ENCODE measurements at places on chromosomes 13 and 19.
A peak's percentile ranks its signal among the peaks of the same experiment; 100 is the strongest.

DNA sequence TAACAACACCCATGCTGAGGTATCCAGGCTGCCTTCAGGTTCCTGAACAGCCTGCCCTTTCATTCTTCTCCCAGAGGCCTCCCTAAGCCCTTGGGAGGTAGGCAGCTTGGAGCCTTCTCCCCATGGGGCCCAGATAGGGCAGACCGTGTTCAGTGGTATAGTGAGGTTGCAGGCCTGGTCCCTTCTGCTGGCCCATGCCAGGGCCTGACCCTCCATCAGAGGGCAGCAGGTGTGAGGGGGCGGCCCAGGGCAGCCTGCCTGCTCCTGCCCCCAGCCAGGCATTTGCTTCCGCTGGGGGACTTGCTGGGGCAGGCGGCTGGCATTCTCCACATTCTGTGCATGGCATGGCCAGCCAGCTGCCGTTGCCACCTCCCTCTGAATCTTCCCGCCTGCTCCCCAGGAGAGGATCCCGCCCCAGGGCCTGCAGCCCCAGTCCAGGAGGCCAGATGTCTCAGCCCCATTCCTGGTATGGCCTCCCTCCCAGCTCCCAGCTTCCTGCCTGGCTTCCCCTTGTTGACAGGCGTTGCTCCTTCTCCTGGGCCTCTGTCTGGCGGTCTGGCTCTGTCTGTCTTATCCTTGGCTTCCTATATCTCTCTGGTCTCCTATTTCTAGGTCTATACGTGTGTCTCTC is 8.9 kb downstream of the CIC start:
- DNase-seq: peak; percentile 29

DNA sequence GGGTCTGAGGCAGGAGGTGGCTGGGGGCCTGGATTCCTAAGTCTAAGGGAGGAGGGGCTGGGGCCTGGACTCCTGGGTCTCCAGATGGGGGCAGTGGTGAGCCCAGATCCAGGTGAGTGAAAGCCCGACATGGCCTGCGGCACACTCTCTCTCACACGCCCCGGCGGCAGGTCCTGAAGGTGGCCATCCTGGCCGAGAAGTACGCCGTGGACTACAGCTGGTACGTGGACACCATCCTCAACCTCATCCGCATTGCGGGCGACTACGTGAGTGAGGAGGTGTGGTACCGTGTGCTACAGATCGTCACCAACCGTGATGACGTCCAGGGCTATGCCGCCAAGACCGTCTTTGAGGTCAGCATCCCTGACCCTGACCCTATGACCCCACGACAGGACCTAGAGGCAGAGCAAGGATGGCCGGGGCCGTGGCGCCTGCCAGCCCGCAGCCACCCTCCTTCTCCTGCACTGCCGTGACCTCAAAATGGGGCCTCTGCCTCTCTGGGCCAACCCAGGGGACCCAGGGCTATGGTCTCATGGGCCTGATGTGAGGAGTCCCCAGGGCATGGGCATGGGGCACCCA is 13.2 kb downstream of the FUZ start:
- peak; percentile 15 for DNase-seq

DNA sequence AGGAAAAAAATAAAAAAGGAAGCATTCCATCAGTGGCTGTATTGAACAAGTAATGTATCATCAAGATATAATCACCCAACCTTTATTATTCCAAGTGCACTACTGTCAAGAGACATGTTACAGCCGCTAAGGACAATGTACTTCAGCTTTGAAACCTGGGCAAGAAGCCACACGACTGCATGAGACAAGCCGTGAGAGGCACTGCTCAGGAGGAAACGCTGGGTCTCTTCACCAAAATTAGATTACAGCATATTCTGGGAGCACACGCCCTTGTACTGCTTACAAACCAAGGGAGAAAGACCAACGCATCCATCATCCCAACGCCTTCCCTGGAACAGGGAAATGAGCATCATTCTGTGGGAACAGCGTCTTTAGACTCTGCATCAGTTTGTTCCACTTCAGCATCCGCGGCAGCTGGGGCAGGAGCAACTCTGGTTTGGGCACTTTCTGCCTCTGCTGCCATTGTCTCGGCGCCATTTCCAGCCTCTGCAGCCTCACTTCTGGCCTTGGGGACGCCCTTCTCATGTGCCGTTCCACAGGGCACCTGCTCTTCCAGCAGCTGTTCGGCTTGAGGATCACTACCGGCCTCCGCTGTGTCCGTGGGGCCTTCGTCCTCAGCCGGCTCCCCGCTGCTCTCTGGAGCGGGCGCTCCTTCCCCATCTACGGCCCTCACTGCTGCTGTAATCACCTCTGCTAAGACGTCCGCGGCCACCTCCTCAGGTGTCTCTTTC is 22.4 kb upstream of the BRD4 start:
- no peak for DNase-seq

DNA sequence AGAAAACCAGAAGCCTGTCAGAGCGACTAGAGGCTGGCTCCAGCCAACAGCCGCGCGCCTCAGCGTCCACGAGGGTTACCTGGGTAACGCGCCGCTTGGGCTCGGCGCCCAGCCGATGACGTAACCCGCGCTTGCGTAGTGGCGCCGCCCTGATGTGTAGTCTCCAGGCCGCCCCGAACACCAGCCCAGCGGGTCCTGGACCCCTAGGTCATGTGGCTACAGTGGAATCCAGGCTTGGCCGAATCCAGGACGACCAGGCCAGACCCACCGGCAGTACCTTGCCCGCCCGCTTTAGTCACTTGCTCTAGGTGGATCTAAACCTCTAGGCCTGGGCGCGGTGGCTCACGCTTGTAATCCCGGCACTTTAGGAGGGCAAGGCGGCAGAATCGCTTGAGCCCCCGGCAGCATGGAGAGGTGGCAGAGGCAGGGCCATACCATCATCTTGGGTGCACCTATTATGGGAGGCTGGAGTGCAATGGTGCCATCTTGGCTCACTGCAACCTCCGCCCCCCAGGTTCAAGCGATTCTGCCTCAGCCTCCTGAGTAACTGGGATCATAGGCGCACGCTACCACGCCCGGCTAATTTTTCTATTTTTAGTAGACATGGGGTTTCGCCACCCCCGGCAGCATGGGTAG is 7.2 kb upstream of the ZNF606 start:
- no peak for DNase-seq

DNA sequence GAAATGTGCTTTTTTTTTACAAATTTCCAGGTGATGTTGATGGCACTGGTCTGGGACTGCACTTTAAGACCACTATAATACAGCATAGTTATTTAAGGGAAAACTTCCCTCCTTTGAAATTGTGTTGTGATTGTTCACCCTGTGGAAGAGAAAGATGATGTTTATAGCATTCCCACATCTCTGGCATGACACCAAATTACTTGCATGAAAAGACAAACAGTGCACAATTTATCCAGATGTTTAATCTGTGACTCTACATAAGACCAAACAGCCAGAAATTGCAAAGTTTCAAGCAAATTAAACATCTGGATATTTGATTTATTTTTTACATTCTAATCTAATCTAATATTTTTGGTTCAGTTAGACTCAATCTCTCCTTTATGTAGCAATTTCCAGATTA is 51.6 kb downstream of the UFM1 start:
- no peak for DNase-seq

GRCh38 chr19:19434483-19435045 is 29.1 kb downstream of the GATAD2A start:
- DNase-seq: no peak

GRCh38 chr13:48505012-48505411 is 27.9 kb downstream of the RCBTB2 start:
- no peak for DNase-seq

DNA sequence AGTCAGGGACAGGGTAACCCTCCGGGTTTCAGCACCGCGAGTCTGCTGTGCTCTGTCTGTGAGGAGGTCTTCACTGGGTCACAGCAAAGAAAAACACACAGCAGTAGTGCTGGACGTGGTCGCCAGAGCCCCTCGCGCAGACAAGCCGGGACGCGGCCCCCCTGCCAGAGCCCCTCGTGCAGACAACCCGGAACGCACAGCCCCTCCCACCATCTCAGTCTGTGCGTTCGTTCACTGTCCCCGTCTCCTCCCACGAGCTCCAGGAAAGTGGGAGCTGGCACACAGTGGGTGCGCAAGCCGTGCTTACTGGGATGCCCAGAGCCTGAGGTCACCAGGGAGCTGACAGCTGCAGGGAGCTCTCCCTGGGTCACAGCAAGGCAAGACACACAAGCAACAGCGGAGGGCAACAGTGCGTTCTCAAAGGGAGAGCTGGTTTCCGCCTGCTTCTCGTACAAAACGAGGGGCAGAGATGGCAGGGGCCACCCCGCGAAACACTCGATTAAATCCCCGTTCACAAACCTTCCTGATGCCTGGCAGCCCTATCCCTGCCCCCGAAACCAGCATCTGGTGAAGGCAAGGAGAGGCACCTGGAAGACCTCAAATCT is 3.2 kb upstream of the PLPP2 start:
- no peak for DNase-seq

DNA sequence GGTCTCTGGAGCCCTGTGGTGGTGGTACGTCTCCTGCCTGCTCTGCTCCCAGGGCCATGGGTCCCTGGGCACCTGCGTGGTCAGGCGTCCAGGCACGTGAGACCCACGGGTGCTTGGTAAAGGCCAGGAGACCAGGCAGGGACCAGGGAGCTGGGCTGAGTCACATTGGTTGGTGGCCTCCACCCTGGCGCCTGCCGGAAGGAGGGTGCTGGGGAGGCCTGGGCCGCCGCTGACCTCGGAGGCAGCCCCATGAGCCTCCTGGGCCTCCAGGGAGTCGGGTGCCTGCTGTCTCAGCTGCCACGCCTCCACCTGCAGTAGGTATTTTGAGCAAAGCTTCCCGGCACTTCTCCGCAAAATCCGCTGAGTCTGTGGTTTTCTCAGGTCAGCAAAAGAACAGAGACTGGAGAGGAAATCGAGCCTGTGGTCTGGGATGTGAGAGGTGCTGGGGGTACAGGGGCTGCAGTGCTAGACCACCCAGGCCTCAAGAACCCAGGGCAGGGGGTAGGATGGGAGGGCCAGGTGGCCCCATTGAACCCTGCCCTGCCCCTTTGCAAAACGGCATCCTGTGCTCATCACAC is 3.6 kb upstream of the PLK5 start:
- DNase-seq: no peak

GRCh38 chr19:31583148-31583547 is 233.9 kb upstream of the TSHZ3 start:
- no peak for DNase-seq

- no peak for DNase-seq
Measured at GRCh38 chr13:92769046-92769445, 457.6 kb upstream of the GPC6 start.

DNA sequence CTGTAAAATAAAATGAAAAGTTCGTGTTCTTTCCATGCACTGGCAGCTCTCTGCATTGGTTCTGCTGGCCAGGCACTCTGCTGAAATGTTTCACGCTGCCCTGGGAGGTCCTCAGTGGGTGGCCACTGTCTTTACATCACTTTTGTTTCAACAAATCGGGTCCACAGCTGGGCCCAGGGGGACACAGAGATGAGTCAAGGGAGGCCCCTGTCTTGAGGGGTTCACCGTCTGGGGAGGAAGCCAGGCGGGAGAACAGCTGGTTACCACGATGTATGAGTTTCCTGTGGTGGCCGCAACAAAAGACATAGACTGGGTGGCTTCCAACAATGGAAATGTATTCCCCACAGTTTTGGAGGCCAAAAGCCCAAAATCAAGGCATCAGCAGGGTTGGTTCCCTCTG is 5.1 kb upstream of the KLF2 start:
- no peak for DNase-seq

DNA sequence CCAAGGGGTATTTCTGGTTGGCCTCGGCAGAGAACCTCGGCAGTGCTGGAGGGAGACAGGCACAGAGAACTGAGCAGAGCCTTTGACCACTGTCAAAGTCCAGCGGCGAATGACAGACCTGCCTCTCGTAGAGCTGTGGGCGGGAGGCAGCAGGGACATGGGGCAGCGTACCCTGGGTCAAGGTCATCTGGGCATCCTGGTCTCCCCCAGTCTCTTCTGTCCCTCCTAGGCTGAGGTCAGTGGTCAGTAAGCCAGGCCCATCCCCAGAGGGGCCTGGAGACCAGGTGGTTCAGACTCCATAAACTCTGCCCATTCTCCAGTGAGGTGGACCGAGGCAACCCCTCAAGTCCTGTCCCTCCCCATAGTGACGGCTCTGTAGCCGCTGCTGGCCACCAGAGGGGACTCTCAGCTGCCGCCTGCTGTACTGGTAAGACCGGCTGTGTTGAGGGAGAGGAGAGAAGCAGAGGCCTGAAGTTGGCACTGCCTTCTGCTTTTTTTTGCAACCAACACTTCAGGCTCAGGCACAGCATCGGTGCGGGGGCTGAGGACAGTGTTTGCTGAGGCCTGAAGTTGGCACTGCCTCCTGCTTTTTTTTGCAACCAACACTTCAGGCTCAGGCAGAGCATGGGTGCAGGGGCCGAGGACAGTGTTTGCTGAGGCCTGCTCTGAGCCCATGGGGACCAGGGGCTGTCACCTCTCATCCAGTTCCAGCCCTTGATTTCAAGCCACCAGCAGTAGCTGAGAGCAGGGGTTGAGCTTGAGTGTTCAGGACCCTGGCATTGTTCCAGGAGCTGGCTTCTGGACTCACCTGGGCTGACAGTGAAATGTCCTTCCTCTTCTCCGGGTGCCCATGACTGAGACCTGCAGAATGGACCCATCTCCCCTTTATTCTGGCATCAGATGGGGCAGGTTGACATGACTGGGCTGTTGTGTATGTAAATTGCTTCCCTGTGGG is at the start of gene PGLYRP2:
Gene PGLYRP2, minus strand, starts transcription at position 111 of the 955 bp plus-strand sequence. CDS start 130 bp downstream, outside the sequence.
- DNase-seq: no peak

DNA sequence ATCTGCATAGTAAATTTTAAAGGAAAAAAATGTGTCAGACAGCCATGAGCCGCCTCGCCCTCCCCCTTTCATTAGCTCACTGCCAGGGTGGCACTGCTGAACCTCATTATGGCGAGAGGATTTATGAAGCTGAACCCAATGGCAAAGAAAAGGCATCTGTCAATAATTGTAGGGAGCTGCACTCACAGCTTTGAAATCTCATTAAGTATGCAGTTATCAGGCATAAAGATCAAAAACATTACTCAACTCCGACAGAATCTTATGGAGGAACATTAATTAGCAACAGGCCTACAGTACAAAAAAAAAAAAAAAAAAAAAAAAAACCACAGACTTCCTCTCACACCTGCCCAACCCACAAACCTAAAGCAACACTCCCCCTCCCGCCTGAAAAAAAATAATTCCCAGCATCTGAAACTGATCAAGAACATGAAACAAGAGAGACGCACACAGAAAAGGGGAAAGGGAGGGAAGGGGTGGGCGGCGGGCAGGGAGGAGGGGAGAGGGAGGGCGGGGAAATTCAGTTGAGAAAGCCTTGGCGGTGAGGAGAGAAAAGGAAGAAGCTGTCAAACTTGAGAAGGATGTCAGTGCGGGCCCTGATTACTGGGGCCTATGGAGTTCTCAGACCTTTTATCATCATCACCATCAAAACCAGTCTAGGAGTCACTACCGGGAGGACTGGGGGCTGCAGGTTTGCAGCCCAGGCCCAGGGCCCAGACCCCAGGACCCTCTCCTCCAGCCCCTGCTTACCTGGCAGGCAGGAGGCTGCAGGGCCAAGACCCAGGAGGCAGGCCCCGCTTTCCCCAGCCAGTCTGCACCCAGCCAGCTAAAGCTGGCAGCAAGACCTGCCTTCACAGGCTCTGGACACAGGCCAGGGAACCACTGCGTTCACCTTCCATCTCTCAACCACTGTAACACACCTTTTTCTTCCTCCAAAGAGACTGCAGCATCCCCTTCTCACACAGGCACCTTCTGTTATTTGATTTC is 8.9 kb downstream of the TSHZ3 start:
- peak; percentile 73 for DNase-seq

All from KBM-7 (cell line).